ENCODE measurements at places on chromosomes 6 and 20. TPM values are rescaled to one million over a fixed set of nuclear protein-coding genes. Genes with fewer than 3 reads are reported as not detected.

The C6orf141 gene
- total RNA-seq: 9.3 TPM

GRCh38 chr20:63177785-63178445, 38.0 kb downstream of the YTHDF1 start:
- no peak for ATAC-seq

GRCh38 chr6:84853901-84854300, 89.5 kb upstream of the TBX18 start:
- no peak for ATAC-seq

GRCh38 chr6:168664956-168665355, 224.0 kb downstream of the SMOC2 start:
- ATAC-seq: no peak

DNA sequence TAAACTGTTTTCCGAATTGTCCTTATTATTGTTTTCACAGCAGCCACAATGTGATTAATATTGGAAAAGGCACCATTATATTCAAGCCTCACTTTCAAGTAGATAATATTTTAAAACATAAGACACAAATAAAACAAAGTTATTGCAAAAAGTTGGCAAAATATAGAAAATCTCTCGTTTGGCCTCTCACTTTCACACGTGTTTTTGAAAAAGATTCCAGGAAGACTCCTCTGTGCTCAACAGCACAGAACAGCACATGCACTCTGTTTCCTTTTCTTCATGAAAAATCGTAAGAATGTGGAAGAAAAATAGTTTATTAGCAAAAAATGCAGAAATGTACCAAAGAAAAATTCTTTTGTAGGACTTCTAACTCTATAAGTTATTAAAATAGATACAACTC, 46.7 kb downstream of the PRKN start:
- ATAC-seq: no peak

The GPX5 gene
- total RNA-seq: not detected

DNA sequence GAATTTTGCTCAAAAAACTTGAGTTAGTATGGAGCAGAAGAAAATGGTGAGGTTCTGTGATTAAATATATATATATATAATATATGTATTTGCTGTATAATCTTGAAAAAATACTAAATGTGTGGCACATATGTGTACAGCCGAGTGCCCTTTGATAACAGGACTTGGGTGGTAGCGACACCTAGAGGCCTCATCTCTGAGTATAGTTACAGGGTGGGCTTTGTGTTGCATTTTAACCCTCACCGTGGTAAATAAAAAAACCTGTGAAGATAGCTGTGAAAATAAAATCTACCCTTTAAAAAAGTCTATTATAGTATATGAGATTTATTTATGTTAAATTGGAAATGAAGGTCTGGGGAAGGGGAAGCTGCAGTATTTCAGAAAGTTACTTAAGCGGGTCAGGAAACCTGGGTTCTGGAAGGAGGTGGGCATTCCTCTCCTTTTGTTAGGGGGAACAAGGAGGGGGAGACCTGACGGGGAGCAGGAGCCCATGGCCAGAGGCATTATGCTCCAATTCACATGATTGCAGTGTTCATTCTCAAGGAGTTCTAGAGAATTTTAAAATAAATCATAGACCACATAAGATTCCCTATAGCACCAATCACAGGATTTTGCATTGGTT, 82.7 kb downstream of the SH3BGRL2 start:
- no peak for ATAC-seq

DNA sequence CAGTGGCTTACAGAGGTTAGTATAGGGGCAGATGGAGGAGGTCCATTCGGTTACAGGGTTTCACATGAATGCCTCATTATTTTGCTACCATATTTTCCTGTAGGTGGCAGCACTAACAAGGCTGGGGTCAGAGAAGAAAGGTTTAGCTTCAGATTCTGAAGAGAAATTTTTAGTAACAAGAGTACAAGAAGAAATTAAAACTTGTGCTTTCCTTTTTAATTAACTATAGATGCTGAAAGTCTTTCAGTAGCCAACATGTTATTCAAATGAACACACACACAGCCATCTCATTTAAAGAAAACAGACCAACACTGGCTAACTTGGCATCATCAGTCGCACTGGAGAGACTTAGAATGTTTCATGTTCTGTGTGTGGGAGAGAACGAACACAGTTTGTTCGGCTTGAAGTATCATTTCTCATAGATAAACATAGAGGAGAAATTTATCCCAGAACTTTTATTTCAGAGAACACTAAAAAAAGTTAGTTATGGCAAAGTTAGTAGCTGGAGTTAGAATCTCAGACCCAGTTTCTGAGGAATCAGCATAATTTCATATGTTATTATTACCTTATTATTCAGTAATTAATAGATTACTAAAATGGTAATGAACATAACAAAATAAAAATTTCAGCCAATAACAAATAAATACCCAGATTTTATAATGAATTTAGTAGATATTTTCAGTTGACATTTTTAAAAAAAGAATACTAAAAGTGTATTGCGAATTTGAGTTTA, 314.0 kb upstream of the RSPO3 start:
- no peak for ATAC-seq

The EPM2A gene
- total RNA-seq: 3.8 TPM

The FOXP4 gene
- 12.0 TPM for total RNA-seq

GRCh38 chr20:25750765-25751696, 54.4 kb upstream of the ZNF337 start:
- peak; percentile 97 for ATAC-seq

DNA sequence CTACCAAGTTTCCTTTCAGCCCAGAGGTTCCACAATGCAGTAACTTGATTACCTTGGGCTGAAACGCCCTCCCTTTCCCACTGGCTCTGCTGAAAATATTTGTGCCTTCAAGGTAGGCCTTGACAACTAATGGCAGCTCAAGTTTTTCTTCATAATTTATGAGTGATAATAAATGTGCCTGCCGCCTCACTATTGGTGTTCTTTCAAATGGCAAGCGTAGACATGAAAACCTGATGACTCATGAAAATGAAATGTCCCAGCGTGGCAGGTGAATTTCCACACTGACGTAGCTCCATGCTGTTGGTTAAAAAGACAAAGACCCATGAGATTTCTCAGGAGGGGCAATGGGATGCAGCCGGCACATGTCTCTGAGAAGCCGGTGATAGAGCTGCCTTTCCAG, 107.2 kb upstream of the GGTLC1 start:
- ATAC-seq: peak; percentile 78

GRCh38 chr6:31299947-31300346, 28.1 kb upstream of the HLA-C start:
- no peak for ATAC-seq

The SLC17A3 gene
- not detected for total RNA-seq

- ATAC-seq: no peak
These were observed 22.5 kb upstream of the SRPK1 start for GRCh38 chr6:35943390-35943789.

The TREML2 gene
- total RNA-seq: 0.04 TPM

The GABRR1 gene
- 0.24 TPM for total RNA-seq

DNA sequence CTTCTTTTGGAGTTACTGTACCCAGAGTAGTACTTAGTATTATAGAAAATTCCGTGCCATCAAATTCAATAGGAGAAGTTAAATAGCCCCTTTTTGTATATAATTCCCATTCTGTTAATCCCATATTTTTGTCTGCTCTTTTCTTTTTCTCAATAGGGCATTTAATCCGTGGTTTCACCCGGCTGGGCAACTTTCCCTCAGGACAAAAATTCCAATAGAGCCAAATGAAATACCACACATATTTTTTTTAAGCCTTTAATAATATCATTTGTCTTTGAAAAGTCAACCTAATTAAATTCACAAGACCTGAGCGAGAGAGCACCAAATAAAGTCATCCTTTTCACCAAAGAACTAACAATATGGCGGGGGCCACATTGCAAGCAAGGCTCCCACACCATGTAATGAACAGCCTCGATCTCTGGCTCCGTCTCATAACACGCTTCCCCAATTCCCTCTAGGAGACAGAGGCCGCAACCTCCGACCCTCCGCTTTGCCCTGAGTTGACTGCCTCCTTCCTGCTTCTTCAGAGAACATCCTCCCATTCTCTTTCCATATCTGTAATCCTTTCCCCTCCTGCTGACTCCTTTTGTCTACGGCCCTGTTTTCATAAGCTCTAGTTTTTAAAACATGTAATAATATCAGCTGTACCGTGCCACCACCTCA, 13.6 kb downstream of the NHSL1 start:
- ATAC-seq: no peak

The HLA-DRA gene
- total RNA-seq: 38.7 TPM

DNA sequence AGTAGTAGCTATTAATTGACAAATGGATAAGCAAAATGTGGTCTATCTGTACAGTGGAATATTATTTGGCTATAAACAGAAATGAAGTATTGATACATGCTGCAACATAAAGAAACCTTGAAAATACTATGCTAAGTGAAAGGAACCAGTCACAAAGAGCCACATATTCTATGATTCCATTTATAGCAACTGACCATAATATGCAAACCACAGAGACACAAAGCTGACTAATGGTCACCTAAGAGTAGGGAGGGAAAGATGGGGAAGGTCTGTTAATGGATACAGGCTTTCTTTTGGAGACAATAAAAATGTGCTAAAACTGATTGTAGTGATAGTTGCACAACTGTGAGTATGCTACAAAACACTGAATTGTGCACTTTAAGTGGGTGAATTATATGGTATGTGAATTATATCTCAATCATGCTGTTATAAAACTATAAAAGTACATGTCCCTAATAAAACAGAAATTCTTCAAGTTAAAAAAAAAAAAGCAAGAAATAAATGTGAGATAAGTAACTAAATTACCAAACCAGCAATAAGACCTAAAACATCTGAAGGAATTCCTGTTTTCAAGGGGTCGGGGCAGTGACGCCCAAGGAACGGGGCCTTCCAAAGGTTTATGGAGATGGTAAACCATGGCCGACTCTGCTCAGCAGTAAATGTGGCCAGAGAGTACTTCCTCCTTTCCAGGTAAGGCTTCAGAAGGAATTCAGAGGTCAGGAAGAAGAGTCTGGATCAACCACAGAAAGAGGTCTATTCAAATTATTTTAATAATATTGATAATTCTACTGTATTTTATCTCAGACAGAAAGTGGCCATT, 75.4 kb downstream of the ARHGAP18 start:
- no peak for ATAC-seq

DNA sequence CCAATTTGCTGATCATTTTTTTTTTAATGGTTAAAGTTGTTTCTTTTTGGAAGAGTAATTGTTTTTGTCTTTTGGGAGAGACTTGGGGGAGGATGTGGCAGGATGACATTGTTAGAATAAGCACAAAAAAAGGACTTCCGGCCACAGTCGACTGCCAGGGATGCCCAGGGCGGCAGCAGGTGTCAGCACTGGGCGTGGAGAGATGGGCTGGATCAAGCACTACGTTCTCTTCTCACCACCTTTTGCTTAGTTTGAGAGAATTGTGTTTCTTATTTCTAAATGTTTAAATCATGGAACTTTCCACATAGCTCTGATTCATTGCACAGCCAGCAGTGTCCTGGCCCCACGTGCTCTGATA, 104.6 kb upstream of the FRMD1 start:
- no peak for ATAC-seq

The KCNB1 gene
- total RNA-seq: 0.52 TPM

DNA sequence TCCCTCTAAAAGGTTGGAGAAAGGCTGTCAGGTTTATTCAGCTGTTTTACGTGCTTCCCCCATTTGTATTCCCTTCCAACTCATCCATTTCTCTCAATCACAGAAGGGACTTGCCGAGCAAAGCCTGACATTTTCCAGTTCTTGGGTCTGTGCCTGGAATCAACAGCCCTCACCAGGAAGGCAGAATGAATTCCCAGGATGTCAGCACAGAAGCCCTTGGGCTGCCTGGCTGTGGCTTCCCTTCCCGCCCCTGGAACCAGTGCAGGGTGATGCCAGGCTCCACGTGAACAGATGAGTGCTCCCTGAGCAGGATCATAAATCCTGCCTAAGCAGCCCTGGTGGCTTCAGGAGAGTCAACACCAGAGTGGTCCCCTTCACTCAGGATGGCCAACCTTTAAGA, 86.1 kb upstream of the CD83 start:
- no peak for ATAC-seq

The LATS1 gene
- total RNA-seq: 15.7 TPM

DNA sequence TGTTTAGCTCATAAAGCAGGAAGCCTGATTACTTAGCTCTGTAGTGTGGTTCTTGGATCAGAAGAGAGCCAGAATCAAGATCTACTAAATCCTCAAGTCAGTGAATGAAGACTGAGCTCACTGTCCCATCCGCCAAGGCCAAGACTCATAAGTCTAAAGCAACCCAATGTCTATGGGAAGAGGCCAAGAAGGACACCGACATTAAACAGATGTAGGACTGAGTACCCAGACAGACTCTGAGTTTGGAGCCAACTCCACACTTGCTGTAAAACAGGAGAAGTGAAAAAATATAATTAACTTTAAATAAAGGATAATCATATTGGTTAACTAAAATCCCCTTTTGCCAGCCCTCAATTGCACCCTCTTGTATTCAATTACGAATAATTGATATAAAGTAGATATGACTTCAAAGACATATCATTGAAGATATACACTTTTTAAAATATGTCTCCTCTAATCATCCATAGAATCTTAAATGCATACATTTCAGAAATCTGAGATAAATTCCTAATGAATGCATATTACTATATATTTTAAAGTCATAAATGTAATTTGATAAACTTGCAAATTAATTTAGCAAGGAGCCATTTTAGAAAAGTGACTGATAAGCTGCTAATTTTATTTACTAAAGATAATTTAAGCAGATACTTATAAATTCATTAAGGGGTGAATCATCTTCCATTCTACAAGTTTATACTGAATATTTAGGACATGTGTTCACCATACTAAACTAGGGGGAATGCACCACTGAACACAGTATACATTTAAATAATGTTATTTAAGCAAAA, 617.0 kb upstream of the ARID1B start:
- ATAC-seq: no peak

DNA sequence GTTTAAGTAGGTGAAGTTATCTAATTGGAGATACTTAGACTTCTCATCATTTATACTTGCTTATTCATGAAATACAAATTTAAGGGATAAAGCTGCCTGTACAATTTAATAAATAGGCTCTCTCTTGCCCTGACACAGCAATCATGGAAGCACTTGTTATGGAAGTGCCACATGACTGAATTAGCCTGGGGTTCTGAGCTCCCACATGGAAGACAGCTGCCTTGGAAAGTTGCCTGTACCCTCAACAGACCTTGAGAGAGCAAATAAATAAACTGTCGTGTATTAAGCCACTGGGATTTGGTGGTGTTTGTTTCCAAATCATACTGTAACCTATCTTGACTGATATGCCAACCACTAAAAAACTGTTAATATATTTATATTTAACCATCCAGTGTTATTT, 87.0 kb upstream of the RSPO3 start:
- ATAC-seq: no peak

The RIMS1 gene
- 0.48 TPM for total RNA-seq

The TRIM15 gene
- not detected for total RNA-seq

DNA sequence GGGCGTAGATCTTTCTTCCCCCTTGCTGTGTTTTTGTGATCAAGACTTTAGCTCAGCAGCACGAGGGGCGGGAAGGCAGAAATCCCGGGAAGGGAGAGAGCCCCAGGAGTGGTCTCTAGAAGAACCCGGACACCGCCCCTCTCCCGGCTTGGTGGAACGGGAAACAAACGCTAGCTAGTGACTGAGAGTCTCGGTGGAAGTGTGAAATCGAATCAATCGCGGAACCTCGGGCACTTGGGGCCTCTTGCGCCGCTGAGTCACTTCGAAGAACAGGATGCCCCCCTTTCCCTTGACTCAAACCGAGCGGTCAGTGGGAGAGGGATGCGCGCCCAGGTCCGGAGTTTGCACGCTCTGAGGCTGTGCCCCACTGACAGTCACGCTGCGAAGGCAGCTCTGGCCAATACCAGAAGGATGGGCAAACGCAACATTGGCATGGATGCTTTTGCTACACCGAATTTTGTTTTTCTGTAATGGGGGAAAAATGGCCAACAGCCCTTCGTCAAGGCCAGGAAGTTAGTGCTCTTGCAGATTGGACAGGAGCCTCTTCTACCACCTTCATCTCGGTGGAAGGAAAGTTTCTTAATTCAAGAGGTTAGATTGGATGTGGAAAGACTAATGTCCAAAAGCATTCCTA, 1.6 kb upstream of the OLIG3 start:
- no peak for ATAC-seq

Measured in esophagus mucosa (tissue), 1 donor.